ENCODE measurements at places on chromosomes 2 and 18.

DNA sequence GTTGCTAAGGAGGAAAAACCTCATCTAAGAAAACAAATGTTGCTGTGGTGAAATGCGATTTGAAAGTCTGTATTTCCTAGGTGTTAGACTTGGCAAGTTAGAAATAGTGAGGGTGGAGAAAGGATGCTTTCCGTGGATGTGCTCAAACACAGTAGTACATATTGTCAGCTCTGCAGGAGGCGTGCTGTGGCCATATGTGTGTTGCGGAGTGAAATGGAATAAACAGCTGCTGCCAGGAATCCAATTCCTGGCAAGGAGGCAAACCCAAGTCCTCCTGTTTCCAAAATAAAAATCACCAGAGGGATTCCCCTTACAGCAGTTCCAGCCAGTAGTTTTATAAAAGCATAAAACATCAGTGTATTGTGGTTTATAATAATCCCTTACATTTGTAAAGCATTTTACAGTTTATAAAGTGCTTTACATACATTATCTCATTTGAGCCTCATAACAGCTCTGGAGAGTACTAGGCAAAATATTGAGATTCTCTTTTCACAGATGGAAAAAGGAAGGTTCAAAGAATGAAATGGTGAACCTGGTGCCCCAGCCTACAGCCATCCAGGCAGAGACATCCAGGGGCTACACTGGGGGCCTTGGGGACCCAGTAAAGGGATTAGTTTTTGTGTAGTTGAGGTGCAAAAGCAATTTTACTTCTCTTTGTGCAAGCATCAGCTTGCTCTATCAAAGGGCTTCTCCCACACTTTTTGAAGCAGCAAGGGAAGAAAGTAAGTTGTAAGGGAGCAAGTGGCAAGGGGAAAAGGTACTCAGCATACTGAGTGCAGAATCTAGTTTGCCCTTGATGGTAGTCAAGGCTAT, 206.0 kb downstream of the AGPS start:
- no peak for DNase-seq

- peak; percentile 11 for DNase-seq
Observed at GRCh38 chr18:74353169-74353775, 37.6 kb downstream of the C18orf63 start.

- no peak for DNase-seq
Observed at GRCh38 chr2:183919167-183919566, 679.2 kb upstream of the ZNF804A start.

- peak; percentile 83 for DNase-seq
Observed at GRCh38 chr18:2846636-2847316, at the start of gene EMILIN2. Gene EMILIN2, plus strand, starts transcription at chr18:2847006. Its CDS starts 183 bp downstream, at chr18:2847189.

DNA sequence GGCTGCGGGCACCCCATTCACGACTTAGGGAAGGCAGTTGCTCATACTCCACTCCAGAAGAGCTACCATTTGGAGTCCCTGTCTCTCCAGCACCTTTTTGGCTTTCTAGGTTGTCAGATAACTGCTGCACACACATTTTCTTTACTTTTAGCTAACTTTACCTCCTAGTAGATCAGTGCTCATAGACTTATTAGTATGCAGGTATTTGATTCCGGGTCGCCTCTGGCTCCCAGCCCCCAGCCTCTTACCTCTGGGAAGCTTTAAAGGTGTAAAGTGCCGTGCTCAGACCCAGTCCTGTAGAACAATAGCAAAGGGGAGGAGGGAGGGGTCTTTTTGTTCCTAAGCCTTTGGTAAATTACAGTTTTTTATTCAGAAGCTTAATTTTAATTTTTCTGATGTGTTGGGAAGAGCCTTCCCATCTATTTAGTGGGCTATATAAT, 102.9 kb downstream of the SPTBN1 start:
- peak; percentile 36 for DNase-seq

DNA sequence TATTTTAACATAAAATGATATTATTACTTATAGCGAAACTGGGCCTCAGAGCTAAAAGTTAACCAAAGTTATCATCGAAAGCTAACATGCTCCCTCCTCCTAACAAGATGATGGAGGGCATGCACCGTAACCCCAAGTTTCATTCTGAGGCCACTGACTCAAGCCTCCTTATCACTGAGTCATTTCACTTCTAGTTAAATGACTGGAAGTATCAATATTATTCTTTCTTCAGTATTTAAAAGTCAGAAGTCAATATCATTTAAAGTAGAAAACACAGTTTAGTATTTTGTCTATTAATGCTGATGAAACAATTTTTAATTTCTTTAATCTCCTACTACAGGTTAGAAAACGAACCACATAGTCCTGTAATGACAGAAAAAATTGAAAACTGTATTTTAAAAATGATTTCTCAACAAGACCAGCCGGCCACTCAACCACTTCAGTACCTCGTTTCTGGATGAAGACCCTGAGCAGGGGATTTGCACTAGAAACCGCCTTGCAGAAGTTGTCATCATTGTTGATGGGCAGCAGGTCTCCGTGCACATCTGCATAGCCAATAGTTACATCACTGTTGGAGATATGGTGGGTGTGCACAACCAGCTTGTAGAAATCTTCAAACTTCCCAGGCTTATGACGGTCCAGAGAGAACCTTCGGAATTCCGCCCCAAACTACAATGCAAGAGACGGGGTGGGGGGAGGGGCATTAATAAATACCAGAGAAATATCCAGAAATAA, 44.9 kb downstream of the PARD6G start:
- DNase-seq = no peak

DNA sequence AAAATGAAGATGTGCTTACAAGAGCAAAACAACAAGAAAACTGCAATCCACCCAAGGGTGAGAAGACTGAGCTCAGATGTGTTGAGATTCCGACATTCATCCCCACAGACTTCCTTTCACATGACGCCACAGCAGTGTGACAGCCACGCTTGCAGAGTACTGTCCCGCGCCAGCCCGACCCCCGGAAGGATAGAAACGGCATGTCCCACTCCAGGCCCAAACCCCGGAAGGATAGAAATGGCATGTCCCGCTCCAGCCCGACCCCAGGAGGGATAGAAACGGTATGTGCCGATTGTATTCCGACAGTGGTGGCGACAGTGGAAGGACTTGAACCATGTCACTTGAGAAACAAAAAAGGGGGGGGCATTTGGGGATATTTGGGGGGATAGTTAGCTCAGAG, 119.1 kb upstream of the PXDN start:
- no peak for DNase-seq

- DNase-seq = no peak
Observed at GRCh38 chr18:79389689-79390088, 6.0 kb upstream of the NFATC1 start.

DNA sequence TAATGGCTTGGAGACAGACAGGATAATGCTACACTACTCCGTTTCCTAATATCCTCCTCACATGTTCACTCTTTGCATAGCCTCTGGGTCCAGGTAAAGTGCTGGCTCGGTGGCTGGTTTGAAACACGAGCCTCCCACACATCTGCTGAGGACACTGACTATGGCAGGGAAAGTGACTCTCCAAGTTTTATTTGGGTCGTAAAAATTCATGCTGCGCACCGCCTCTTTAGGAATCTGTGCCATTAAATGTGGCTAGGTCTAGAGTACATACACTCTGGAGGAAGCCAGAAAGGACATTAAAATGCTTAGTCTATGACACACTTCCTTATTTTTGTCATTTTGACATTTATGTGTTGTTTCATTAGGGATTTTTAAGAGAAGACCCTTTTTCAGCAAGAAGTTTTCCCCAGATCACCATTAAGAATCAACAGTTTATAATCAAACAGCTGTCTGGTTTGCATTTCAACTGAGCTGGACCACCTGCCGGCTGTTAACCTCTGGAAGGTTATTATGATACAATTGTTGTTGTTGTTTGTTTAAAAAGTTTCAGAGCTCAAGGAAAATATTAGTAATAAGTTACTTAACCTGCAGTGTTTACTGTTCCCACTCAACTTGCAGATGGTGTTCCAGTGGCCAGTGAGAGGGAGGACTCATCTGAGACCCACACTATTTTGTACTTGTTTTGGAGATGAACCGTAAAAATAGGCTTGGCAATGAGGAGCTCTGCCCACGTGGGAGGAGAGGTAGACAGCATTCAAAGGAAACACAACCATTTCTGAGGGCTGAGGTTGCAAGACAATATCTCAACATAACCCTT, 443.3 kb upstream of the MEIS1 start:
- no peak for DNase-seq

Measured in germinal center (tissue), 1 donor.